ENCODE measurements at places on chromosomes 1 and 21.

DNA sequence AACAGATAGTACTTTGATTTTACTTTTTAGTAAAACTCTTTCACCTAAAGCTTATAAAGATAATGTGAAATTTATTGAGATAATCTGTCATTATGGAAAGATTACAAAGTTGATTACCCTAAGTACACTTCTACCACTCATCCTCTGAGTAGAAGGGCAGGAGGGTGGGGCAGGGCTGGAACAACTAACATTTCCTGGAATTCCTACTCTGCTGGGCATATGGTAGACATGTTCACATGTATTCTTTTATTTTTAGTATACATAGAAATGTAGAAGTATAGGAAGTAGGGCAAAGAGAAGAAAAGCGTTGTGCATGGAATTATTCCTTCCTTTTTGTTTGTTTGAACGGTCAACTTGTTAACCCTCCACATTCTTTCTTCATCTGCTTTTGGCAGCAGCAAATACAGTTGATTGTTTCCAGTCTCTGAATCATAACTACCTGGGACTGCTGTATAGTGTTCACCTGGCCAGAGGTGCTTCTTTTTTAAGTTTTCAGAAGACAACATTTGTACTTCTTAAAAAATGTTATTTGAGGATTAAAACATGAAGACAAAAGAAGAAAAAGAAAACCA is 85.1 kb downstream of the POU2F1 start:
- DNase-seq: peak; percentile 14

- no peak for DNase-seq
These were observed 13.4 kb upstream of the ZNF281 start for GRCh38 chr1:200423235-200423634.

- DNase-seq: no peak
These were observed 21.3 kb upstream of the LRRC8D start for GRCh38 chr1:89799495-89799894.

DNA sequence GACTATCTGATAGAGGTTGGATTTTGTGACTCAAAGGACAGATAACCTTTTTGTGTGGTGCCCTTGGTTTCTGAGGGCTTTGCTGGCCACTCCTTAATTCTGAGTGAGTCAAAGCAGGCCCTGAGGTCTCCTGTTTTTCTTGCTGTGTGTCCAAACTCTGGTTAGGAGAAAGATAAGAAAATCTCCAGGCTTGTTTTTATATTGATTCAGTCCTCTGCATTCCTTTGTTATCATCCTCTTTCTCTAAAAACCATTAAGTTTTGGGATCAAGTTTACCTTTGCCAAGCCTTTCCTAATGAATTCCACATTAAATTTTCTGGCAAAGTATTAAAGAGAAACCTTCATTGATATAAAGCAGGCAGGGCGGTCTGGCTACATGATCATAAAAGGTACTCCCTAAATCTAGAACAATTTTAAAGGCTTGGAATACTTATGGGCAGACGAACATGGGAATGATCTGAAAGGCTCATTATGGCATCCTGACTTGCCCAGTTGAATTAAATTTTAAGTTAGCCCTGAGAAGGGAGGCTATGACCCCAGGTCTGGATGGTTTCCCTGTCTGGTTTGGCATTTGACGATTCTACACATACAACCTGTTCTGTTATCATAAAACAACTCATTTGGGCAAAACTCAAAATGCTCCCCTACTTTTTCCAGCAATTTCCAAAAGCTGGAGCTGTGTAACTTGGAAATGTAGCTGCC is 20.8 kb downstream of the ZBTB8B start:
- no peak for DNase-seq

DNA sequence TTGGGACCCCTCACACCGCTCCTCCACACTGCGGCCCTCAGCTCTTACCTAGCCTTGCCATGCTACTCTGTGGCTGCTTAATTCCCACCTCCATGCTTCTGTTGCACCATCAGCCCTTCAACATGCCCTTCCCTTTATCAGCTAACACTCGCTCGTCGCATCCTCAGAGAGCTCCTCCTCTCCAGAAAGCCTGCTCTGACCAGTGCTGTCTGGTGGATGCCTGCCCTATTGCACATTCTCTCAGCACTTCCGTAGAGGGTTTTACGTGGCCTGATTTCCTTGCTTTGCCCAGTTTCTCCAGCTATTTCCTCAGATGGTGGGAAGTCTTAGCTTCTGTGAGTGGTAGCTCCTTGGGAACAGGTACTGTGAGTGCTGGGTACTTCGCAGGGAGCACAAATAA is 10.3 kb upstream of the LAD1 start:
- DNase-seq: no peak

- no peak for DNase-seq
These were observed 11.7 kb upstream of the ARHGAP29 start for GRCh38 chr1:94248956-94249688.

DNA sequence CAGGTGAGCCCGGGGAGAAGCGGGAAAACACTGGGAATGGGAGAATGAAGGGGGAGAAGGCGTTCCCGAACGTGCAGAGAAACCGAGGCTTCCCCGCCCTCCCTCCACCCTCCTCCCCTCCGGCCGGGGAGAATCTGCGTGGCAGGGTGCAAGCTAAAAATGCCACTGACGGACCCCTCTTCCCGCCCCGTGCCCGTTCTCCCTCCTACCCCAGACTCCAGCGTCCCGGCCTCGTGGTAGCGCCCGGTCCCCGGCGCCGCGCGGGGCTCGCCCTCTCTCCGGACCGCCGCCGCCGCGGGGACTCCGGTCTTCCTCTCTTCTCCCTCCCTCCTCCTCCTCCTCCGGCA is 81.6 kb upstream of the AK4 start:
- DNase-seq: peak; percentile 25

GRCh38 chr1:107533436-107533835 is 392.6 kb downstream of the NTNG1 start:
- no peak for DNase-seq

GRCh38 chr1:36737767-36738166 is 255.1 kb upstream of the CSF3R start:
- no peak for DNase-seq

- no peak for DNase-seq
These were observed 455.8 kb upstream of the PRMT6 start for GRCh38 chr1:106600626-106601025.

- DNase-seq: no peak
These were observed 3.1 kb upstream of the RGS13 start for GRCh38 chr1:192632641-192633532.

DNA sequence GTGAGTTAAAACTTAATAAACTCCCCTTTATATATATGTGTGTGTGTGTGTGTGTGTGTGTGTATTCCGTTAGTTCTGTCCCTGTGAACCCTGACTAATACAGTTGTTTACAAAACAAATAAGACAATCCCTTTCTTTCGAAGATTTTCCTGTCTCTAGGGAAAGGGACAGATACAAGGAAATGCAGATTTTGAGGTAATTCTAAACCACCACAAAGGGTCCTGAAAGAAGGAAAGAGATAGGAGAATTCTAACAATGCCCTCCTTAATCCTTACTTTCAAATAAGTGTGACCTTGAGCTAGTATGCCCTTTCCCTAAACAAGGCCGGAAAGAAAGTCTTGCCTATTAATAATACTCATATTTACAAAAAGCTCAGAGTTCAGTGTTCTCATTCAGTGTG is 164.8 kb upstream of the COL11A1 start:
- no peak for DNase-seq

- DNase-seq: no peak
These were observed 178.2 kb upstream of the CAMK1G start for GRCh38 chr1:209405183-209405814.

DNA sequence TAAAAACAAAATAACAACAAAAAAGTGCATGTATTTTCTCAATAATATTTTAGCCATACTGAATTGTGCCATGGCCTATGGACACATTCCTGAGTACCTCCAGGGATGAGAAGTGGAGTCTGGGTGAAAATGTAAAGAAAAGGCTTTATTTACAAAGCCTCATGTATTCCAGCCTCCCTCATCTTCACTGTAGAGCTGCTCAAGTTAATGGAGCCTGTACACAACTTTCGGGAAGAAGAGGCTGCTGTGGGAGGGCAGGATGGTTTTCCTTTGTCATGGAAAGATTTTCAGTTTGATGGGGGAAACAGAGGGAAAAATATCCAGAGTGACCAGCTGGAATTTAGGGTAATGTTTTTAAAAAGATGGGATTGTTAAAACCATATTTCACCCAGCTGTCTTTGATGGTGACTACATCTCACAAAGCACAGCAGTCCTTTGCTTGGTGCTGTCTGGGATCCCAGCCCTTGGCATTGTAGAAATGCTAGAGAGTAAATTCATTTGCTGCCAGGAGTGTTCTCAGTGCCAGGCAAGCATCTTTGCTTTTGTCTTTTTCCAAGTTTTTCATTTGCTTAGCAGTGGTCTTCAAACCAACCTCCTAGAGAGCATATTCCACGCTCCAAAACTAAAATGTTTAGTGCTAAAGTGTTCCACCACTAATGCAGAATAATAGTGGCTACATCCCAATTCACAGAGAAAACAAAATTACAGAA is 54.9 kb downstream of the DPT start:
- DNase-seq: no peak

DNA sequence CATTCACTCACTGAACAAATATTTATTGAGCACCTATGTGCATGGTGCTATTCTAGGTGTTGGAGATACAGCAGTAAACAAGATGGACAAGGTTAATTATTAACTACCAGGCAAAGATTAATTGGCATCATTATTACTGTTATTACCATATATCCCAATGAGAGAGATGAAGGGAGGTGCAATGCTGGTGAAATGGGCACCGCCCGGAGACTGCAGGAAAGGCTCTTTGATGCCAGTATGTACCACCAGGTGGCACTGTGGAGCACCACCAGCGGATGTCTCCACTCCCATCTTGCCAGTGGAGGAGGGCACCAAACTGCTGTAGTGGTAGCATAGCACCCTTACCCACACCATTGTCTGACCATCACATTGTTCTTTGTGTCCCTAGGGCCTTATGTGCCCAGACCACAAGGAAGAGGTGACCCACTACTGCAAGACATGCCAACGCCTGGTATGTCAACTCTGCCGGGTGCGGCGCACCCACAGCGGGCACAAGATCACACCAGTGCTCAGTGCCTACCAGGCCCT is 3.0 kb downstream of the TRIM46 start:
- peak; percentile 89 for DNase-seq

DNA sequence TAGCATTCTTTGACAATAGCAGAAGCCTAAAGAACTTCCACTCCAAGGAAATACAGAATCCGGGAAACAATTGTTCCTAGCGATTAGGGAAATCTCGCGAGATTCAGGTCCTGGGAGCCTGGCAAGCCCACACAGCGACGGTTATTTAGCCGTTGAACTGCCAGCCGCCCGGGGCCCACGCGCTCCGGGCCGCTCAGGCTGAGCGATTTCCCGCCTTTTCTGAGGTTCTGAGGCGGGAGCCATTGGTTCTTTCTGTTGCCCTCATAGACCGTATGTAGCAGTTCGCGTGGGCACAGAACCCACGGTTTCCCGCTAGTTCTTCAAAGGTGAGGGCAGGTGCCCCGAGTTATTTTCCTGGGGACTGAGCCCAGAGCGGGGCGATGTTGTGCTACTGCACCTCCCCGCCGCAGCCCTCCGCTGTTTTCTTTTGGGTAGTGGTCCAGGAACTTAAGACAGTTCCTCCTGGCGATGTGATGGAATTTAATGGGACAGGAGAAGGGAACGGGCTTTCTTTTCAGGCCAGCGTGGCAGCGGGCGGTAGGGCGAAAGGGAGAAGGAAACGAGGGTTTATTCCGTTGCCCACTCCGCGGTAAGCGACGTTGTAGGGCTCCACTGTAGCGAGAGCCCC is at the start of gene SYCP1:
Gene SYCP1 (plus strand): TSS at position 171 of the 628 bp plus-strand sequence. CDS start 602 bp downstream, outside the sequence.
- no peak for DNase-seq

DNA sequence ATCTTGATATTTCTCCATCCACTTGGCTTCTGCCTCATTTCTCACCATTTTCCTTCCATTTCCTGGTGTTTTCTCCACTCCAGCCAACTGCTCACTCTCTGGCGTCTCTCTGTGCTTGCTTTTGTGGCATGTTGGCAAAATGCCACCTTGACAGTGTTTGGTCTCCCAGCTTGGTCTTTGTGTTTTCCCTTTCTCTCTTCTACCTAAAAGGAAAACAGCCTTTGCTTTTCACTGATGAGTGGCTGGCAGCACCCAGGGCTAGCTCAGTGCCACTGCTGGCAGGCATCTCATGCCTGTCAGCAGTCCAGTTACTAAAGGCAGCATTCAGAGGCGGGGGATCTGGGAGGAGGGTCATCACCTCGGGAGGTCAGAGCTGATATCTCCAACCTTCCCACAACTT is 55.3 kb upstream of the DSCAM start:
- no peak for DNase-seq

DNA sequence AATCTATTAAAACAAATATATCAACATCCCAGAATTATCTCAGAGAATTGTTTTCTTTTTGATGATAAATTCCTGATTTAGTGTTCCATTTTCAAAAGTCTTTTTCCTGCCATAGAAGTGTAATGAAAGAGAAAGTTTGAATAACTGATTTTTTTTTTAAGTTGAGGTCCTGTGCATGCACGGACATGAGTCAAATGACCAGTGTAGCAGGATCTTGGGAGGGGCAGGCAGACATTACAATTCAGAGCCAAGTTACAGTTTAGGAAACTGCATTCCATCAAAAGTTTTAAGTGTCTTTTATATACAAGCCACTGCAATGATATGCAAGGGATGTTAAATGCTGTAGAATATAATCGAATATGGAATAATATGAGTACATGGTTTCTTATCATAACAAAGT is 227.5 kb downstream of the HMCN1 start:
- DNase-seq: peak; percentile 20

DNA sequence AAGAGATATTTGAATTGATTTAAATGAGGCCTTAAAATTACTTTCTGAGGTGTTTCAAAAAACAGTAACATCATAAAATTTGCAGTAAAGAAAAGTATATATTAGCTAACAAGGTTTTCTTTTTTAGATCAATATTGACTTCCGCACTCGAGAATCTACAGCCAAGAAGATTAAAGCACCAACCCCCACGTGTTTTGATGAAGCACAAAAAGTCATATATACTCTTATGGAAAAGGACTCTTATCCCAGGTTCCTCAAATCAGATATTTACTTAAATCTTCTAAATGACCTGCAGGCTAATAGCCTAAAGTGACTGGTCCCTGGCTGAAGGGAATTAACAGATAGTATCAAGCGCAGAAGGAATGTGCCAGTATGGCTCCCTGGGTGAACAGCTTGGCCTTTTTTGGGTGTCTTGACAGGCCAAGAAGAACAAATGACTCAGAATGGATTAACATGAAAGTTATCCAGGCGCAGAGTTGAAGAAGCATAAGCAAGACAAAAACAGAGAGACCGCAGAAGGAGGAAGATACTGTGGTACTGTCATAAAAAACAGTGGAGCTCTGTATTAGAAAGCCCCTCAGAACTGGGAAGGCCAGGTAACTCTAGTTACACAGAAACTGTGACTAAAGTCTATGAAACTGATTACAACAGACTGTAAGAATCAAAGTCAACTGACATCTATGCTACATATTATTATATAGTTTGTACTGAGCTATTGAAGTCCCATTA is 3.6 kb downstream of the RGS1 start:
- DNase-seq: no peak

- peak; percentile 60 for DNase-seq
These were observed 1.5 kb downstream of the STUM start for GRCh38 chr1:226549937-226550671.

Measured in RWPE1 (cell line).